ENCODE measurements at places on chromosomes 5 and 9.

DNA sequence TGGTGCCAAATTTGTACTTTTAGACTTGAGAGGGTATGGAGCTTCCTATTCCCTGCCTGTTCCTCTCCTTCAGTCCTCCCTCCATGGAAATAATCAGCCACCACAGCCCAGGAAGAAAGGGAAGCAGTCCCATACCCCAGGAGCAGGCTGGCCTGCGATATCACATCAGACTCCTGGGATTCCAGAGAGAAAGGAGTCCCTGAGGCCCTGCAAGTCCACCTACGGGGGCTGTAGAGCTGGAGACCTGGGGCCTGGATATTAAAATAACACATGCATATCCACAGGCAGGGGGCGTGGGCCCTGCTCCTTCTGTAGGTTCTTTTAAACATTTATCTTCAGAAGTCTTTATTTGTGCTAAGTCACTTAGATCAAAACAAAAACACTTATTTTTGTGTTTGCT is 117.2 kb downstream of the TMEM174 start:
- no peak for DNase-seq

DNA sequence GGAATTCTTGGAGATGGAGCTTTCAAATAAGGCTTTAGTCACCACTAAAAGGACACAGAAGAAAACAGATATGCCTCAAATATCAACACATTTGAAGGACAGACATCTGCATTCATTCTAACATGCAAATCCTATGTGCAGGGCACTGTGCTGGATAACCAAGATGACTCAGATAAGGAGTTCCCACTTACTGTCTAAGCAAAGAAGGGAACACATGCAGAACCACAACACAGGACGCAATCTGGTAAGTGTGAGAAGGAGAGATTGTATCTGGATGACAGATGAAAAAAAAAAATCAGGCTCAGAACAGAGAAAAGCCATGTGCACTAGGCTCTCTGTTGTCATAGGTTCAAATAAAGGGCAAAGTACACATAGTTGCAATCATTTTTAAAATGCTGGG is 42.5 kb downstream of the ELAVL2 start:
- peak; percentile 54 for DNase-seq

DNA sequence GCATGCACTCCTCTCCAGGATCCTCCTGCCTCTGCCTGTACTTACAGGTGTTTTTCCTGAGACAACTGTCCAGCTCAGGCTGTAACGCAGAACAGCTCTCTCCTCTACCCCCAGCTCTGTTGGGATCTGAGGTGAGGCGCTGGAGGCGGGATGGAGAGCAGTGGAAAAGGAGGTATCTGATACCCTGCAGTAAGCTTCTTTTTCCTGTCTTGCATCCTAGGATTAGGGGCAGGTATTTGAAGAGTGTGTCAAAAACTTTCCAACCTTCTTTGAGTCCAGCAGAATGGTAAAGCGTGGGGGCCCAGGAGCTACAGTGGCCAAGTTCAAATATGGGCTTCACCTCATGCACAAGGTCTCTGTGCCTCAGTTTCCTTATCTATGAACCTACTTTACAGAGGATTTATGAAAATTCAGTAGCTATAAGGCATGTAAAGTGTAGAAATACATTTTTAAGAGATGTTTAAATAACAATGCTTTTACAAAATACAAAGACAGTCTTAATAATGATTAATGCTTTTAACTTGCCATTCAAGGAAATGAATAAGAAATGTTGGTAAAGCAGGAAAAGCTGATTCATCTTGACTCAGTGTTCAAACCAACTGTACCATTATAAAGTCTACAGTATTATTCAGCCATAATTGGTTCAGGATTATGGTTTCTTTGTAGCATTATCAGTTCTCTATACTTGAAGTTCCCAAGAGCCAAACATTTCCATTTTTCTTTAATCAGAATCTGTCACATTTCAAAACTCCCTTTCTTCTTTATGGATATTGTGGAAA is 26.1 kb downstream of the MAP1B start:
- no peak for DNase-seq

GRCh38 chr5:67179697-67180361 is 16.8 kb downstream of the CD180 start:
- DNase-seq: no peak

DNA sequence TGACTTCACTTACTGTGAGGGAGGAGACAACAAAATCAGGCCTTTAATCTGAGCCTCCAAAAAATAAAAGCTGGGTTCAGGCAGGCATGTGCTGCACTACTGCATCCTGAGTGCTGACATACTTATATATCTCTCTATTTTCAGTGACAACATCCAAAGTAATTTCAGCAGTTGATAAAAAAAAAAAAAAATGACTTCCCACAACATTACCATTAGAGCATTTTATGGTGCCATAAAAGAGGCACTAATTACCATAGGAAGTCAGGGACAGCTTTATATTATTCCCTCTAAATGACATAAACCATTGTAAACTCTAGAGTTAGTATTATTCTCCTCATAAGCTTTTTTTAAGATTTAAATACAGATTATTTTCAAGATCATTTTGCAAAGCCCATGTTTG is 346.1 kb downstream of the SLCO4C1 start:
- DNase-seq: no peak

DNA sequence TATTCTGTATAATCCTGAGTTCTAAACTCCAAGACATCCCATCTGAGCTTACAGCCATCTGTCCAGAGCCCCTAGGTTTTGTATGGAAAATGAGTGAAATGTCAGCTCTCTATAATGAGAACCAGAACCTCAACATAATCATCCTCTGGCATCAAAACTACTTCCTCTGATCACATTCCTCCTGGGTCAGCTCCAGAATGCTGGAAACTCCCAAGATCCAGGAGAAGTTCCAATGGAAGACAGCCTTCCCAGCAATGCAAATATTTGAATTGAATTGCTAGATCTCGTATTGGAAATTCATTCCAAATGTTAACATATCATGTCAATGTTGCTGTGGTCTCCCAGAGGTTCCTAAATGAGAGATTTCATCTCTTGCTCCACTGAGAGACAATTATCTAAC is 23.8 kb downstream of the C9 start:
- DNase-seq: no peak

- no peak for DNase-seq
Measured at GRCh38 chr5:79966448-79966847, 24.6 kb downstream of the MTX3 start.

All from NCI-H526 (cell line).